ENCODE measurements at places on chromosomes 5 and 9. TPM values are rescaled to one million over a fixed set of nuclear protein-coding genes. Genes with fewer than 3 reads are reported as not detected.

The AK8 gene
- total RNA-seq: 1.2 TPM

GRCh38 chr5:143539742-143540141, 136.3 kb upstream of the NR3C1 start:
- no peak for DNase-seq

DNA sequence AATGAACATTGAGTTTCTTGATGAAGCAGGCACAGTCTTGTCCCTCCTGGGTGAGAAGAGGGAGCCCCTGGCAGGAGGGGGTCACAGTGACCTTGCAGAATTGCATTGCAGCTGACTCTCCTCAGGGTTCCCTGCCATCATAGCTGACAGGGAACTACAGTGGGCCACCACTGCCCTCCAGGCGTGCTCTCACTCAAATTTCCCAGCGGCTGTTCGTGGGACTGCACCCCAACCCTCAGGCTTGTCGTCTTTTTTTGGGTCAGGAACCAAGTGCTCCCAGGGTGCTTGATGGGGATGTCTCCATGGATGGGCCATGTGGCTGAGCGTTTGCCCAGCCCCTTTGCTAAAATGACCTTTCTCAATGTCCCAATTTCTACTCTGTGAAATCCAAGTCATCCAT, 215.8 kb downstream of the MELK start:
- DNase-seq: no peak

GRCh38 chr5:77231471-77232138, 21.1 kb downstream of the PDE8B start:
- no peak for DNase-seq

DNA sequence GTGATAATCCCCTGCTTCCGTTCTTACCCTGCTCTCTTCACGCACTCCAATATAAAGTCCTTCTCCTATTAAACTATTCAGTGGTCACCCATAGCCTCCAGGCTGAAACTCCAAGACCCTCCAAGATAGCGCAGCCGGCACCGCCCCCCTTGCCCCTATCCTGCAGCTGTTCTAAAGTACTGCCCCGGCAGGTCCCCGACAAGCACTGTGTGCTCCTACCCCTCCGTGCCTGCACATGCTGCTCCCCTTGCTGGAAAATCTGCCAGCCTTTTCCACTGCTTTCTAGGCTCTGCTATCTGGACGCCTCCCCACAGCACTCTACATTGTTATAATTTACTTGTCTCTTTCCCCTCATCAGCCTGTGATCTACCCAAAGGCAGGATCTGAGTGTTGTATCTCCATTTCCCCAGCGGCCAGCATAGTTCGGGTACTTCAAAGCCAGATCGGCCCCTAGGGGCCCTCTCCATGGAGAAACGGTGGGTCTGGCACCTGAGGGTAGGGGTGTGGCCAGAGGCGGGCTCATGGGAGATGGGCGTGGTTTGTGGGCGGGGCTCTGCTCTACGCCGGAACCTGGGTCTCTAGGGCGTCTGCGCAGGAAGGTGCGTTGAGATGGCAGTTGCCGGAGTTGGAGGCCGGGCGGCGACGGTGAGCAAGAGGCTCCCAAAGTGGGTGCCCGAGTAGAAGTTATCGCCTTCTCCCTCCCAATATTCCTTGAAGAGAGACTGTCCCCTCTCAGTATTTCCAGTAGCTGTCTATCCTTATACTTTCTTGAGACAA, 83.5 kb upstream of the RUSC2 start:
- no peak for DNase-seq

GRCh38 chr5:143213231-143213850, 190.1 kb downstream of the NR3C1 start:
- DNase-seq: no peak

GRCh38 chr5:30194595-30194994, 998.9 kb upstream of the CDH6 start:
- DNase-seq: no peak

DNA sequence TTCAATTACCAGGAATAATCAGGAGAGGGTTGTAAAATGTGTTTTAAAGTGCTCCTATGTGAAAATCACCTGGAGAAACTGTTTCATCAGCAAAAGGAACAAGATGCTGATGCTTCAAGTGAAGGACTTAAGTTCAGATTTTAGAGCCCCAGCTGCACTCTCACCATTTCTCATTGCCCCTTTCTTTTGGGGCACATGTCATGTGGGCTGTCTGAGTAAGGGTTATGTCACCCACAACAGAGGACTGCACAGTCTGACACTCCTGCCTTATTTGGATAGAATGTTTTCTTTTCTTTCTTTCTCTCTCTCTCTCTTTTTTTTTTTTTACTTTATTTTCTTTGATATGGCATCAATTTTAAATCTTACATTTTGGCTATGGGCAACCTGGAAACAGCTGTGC, 204.1 kb upstream of the EFNA5 start:
- no peak for DNase-seq
